Right hindlimb (tissue), 1 donor: ENCODE measurements at places on chromosomes 16 and 17.

DNA sequence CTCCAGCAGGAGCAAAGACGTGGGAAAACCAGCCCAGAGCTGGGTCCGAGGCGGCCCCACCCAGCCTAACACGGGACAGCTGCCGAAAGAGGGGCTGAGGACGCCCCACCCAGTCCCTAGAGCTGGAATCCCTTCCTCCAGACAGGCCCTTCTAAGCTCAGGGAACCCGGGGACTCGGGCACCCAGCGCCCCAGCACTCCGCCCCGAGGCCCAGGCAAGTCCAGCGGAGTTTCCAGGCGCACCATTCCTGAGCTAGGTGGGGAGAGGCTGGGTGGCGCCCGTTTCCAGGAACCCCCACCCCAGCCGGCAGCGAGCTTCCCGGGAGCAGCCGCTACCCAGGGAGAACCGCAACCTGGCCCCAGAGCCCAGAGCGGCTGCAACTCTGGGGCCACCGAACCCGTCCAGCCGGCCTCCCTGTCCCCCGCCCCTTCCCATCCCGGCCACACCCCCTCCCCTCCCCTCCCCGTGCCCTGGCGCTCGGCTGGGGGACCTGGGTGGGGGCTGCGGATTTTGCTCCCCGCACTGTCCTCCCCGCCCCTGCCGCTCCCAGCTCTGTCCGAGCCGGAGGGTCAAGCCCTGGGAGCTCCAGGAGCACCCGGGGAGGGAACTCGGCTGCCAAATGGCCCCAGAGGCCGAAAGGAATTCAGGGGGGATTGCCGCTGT lies 536 bp downstream of the TMC6 start:
- no peak for DNase-seq

- no peak for DNase-seq
Observed at GRCh38 chr17:1212946-1213345, 33.2 kb upstream of the ABR start.

GRCh38 chr16:81431554-81432353 lies 12.9 kb upstream of the CMIP start:
- no peak for DNase-seq

DNA sequence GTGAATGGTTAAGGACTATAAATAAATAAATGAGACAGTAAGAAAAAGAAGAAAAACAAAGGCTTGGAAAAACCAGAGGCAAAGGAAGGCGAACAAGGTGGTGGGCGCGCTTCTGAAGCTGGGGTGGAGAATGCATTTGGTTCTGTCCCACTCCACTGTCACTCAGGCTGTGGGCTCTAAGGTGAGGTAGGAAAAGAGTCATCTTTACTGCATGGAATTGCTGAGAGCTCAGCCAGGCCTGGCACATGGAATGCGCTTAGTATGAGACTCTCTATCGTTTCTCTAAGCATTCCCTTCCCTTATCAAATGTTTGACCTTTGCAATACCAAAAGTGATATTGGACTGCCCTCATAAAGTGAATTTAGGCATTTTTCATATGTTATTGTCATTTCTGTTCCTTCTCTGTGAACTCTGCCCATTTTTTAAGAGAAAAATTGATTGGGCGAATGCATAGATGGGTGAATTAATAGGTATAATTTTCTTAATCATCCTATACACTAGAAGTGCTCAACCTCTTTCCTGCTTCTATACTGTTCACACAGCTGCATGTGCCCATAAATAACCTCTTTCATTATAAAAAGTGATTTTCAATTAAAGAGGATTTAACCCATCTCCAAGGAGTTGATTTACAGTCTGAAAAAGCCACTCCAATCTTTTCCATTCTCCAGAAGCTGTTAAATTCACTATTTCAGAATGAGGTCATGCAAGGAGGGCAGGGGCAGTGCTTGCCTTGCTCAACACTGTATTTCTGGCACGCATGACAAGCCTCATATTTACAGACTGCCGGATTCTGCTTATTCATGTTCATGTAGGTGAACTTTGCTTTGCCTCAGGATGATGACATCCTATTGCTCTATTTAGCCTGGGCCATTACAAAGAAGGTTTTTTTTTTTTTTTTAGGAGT lies 87.7 kb downstream of the MYH10 start:
- no peak for DNase-seq

GRCh38 chr16:54145881-54146280 lies 140.7 kb downstream of the IRX3 start:
- no peak for DNase-seq

DNA sequence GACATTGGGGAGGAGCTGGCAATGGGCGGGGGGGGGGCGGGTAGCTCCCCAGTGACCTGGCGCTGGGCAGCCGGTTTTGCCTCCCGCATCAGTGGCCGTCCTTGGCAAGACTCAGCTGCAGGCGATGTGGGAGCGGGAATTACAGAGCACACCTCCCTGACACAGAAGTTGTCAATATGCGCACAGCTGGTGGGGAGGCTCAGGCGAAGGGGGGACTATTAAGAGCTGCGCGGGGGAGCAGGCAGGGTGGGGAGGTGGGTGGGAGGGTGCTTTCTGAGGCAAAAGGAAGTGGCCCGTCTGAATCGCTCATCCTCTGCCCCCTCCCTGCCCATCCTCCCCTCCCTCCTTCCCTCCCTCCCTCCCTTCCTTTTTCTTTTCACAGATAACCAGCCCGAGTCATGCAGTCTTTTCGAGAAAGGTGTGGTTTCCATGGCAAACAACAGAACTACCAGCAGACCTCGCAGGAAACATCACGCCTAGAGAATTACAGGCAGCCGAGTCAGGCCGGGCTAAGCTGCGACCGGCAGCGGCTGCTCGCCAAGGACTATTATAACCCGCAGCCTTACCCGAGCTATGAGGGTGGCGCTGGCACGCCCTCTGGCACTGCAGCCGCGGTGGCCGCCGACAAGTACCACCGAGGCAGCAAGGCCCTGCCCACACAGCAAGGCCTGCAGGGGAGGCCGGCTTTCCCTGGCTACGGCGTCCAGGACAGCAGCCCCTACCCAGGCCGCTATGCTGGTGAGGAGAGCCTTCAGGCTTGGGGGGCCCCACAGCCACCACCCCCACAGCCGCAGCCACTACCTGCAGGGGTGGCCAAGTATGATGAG lies 44.0 kb downstream of the SREBF1 start:
- peak; percentile 64 for DNase-seq

DNA sequence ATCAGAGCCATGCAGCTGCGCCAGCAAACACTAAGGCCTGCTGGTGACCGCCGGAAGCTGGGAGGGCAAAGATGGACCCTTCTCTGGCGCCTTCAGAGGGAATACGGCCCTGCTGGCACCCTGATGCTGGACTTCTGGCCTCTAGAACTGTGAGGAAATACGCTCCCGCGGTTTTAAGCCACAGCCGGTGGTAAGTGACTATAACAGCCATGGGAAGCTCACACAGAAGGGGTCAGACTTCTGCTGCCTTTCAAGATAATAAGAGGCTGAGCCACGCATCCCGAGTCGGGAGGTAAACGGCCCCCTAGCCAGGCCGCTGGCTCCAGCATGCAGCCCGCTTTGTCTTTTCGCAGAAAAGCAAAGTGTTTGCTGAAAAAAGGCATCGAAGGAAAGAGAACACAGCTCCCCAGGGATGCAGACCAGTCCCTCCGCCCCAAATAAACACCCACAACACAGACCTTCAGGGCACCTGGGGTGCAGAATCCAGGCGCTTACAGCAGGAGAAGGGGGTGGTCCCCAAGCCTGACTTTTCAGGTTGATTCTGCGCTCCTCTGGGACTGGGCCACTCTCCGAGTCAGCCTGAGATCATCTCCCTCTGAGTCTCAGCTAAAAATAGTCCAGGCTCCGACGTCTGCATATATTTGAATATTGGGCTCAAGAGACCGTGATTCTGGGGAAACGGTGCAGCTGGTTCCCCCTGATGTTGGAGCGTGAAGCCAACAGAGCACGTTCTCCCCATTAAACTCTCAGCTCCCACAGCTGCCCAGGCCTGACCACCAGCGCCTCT lies 89.7 kb downstream of the MGAT5B start:
- DNase-seq: peak; percentile 39

DNA sequence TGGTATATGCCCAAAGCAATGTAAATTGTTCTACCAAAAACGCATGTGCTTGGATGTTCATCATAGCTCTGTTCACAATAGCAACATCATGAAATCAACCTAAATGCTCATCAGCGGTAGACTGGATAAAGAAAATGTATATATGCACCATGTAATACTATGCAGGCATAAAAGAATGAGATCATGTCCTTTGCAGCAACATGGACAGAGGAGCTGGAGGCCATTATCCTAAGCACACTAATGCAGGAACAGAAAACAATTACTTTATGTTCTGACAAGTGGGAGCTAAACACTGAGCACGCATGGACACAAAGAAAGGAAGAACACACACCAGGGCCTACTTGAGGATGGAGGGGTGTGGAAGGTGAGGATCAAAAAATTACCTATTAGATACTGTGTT lies 33.7 kb downstream of the TANC2 start:
- no peak for DNase-seq

DNA sequence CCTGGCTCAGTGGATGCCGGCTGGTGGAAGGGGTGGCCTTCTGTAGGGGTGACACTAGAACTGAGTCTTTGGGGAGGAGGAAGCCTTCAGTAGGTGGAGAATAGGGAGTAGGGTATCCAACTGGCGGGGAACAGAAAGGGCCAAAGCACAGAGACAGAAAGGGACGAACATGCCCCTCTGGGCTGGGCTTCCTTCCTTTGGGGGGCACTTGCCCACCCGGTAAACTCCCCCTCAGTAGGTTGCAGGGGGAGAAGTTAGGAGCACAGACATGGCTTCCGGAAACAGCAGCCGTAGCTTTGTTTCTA lies 774 bp downstream of the ENGASE start:
- no peak for DNase-seq

- DNase-seq: no peak
Observed at GRCh38 chr17:79955167-79955549, 80.5 kb downstream of the TBC1D16 start.

DNA sequence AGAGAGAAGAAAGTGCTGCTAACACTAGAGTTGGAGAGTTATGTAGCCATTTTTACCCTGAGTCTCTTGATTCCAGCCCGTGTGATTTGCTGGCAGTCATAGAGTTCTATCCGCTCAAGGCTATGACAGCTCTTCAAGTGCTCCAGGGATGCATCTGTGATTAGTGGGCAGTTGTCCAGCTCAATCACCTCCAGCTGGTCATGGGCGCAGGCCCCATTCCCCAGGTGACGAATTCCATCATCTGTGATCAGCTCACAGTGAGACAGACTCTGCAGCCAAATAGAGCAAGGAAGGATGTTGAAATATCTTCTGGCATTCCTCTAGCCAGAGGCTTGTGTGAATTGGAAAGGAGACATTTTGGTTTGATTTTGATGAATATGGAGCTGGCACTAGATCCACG lies 38.4 kb upstream of the STAC2 start:
- peak; percentile 64 for DNase-seq

DNA sequence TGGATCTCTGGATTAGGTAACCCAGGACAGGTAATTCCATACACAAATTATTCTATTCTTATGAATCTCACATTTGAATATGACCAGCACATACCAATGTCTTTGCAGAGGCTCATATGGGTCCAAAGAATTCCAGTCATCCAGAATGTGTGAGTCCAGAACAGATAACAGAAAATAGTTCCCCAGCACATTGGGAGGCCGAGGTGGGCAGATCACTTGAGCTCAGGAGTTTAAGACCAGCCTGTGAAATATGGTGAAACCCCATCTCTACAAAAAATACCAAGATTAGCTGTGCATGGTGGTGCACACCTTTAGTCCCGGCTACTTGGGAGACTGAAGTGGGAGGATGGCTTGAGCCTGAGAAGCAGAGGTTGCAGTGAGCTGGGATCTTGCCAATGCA lies 26.9 kb downstream of the HYDIN start:
- no peak for DNase-seq

- DNase-seq: no peak
Observed at GRCh38 chr17:81442791-81443190, 47.5 kb downstream of the BAHCC1 start.

GRCh38 chr16:49498666-49499413 lies 125.2 kb downstream of the C16orf78 start:
- DNase-seq: no peak

DNA sequence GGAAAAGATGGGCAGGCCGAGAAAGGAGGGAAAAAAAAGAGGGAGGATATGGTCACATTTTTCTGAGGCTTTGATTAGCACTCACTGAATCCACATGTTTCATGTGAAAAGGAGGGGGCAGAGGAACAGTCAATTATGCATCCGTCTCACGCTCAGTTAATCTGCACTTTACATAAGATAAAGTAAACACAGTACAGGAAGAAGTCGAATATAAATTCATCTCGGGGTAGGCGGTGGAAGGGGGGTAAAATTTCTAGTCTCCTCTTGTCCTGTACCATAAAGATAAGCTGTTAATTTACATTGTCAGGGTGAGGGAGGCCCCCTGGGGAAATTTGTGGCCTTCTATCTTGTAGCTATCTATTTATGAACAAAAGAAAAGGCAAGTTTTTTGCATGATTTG lies 73.1 kb upstream of the CES5A start:
- DNase-seq: no peak

DNA sequence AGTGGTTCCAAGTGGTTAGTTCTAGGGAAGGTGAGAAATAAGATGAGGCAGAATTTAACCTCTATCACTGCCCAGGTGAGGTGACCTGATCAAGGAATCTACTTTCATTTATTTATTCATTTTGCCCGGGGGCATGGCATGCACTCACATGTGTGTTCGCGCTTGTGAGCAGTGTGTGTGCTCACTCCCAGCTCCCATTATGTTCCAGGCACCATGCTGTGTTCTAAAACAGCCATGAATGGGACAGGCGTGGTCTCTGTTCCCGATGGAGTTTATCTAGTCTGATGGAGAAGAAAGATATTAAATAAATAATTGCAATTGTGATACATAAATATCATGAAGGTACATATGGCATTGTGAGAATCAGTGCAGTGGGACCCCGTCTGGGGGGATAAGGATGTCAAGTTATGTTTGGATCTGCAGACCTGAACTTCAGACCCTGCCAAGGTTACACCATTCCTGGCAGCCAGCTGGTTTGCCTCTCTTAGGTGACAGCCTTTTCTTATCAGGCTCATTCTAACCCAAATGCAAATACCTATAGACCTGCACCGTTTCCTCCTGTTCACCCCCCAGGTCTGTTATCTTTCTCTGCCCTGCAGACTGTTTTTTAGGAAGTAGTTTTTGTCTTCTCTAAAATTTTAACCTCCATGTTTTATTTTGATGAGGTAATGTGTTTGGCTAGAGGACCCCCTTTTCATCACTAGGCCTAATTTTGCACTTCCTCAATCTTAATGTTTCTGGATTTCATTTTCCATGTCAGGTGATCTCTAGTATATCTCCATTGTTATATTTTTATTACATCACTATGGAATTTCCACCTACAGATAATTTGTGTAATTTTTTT lies 11.8 kb downstream of the CYB5B start:
- DNase-seq: no peak

- DNase-seq: no peak
Observed at GRCh38 chr16:11780991-11781680, 15.9 kb downstream of the ZC3H7A start.

GRCh38 chr17:78973196-78973595 lies 6.5 kb downstream of the LGALS3BP start:
- no peak for DNase-seq

GRCh38 chr17:2336852-2337543 lies at the start of gene SGSM2:
Gene SGSM2, plus strand, starts transcription at chr17:2337501. Its CDS starts 188 bp downstream, at chr17:2337689.
- DNase-seq: peak; percentile 85

GRCh38 chr17:64992325-64992802 lies 64.2 kb downstream of the GNA13 start:
- DNase-seq: no peak

- DNase-seq: peak; percentile 30
Observed at GRCh38 chr16:56911771-56912571, 20.0 kb upstream of the HERPUD1 start.
